Stimulated activated CD8-positive, alpha-beta memory T cell treated with anti-CD3 and anti-CD28 coated beads, Interleukin-2, amount 100 ng/mL, for 1 hour (primary cell): ENCODE measurements at places on chromosomes 13 and 19.

DNA sequence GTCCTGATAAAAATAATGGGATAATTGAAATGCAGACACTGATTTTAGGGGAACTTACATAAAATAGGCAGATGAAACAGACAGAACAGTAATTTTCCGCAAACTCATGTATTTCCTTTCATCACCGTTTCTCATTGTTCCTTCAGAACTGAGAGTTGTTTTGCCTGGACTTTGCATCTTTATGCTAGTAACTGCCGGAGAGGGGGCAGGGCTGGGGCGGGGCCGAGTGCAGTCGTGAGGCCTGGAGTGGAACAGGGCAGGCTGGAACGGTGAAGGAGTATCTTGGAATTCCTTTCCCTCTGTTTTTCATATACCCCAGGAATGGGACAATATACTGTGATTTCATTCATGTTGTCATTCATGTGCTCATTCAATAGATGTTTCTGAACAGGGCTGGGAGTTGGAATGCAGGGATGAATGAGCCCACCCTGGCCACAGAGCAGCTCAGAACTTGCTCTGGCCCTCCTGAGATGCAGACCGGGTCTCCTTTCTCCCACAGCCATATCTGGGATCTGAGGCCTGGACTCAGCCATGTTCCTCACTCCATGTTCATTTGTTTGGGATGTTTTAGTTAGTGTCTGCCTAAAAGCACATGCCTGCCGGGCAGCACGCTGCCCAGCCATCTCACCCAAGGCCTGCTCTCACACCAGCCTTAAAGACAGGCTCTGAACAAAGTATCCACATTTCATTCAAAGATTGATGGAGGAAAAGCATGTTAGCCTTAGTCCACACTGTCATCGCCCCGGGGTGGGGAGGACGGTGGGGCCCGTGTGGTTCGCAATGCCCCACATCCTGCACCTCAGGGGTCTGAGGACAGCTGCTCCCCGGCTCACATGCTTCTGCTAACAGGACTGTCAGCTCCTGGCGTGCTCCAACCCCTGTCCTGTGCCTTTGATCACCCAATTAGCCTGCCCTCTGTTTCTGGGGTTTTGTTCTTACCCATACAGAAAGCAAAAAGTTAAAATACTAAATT is 92.9 kb downstream of the SOX1 start:
- DNase-seq, result no peak

GRCh38 chr19:45791744-45792469 is 738 bp downstream of the DMWD start:
- no peak for DNase-seq

GRCh38 chr19:50507376-50507775 is 3.6 kb downstream of the JOSD2 start:
- DNase-seq, result no peak

GRCh38 chr13:53276265-53276664 is 247.7 kb downstream of the OLFM4 start:
- no peak for DNase-seq

DNA sequence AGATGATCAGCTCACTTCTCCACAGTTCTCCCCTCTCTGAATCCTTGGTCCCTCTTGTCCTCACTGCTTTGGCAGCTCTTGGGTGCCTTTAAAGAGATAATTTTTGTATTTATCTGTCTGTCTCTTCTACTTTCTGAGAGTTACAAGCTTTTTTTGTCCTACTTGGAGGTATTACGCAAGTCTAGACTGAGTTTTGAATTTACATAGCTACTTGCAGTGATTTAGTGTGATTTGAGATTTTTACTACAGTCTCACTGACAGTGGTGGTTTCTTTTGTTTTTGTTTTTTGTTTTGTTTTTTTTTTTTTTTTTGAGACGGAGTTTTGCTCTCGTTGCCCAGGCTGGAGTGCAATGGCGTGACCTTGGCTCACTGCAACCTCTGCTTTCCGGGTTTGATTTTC is 22.1 kb downstream of the URI1 start:
- DNase-seq, result no peak

DNA sequence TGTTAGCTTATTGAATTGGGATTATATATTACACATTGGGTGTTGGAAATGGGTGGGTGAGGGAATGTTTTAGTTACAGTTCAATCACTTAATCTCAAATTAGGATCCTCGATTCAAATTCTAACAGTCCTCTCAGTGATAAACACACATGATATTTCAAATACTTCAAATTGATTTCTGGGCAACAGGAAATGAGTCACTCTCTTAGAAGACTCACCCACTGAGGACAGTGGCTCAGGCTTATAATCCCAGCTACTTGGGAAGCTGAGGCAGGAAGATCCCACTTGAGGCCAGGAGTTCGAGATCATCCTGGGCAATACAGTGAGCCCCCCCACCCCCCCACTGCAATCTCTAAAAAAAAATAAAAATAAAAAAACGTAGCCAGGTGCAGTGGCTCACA is 435.3 kb downstream of the KLF12 start:
- no peak for DNase-seq

DNA sequence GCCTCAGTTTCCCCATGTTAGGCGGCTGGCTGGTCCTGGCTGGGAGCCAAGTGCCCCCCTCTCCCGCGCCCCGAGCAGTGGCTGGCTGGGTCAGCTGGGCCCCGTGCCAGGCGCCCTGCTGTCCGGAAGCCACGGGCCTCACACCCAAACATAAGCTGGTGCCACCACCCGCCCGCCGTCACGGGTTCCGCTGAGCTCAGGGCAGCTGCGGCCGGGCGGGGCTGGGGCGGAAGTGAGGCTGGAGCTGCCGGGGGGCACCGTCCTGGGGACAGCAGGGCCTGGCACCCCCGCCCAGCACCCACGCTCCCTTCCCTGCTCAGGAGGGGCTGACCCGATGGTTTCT is 19.3 kb downstream of the HCN2 start:
- DNase-seq, result no peak

GRCh38 chr13:45119469-45119990 is 780 bp upstream of the GTF2F2 start:
- peak; percentile 38 for DNase-seq
